CD4-positive, alpha-beta memory T cell (primary cell): ENCODE measurements at places on chromosomes 3 and 15.

GRCh38 chr3:46604127-46604526 is 8.2 kb upstream of the FAM240A start:
- DNase-seq = no peak

DNA sequence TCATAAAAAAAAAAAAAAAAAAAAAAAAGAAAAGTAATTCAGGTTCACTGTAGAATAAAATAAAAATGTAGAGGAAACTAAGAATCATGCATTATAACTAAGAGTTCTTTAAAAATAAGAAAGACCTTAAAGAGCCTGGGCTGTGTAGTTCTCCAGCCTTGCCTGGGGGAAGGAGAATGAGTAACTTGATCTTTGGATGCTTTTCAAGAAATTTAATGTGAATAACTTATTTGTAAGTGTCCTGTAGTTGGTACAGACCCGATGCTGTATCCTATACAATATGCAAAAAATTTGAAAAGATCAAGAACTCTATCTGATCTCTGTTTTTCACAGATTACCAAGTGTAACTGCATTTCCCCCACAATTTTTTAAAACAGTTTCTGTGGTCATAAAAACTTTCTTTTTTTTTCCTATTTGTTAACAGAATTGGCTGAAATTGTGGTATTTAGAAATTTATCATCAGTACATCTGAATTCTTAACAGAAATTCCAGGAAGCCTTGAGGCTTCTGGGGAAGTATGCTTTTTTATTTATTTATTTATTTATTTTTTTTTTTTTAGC is 195.3 kb downstream of the THRB start:
- no peak for DNase-seq

DNA sequence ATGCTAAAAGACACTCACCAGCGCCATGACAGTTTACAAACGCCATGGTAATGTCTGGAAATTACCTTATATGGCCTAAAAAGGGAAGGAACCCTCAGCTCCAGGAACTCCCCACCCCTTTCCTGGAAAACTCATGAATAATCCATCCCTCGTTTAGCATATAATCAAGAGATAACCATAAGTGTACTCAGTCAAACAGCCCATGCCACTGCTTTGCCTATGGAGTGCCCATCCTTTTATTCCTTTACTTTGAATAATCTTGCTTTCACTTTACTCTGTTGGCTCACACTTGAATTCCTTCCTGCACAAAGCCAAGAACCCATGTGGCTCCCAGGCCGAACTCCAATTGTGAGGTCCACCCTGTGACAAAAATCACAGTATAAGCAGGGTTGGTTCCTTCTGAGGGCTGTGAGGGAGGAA is 19.1 kb upstream of the FSTL1 start:
- DNase-seq = no peak

DNA sequence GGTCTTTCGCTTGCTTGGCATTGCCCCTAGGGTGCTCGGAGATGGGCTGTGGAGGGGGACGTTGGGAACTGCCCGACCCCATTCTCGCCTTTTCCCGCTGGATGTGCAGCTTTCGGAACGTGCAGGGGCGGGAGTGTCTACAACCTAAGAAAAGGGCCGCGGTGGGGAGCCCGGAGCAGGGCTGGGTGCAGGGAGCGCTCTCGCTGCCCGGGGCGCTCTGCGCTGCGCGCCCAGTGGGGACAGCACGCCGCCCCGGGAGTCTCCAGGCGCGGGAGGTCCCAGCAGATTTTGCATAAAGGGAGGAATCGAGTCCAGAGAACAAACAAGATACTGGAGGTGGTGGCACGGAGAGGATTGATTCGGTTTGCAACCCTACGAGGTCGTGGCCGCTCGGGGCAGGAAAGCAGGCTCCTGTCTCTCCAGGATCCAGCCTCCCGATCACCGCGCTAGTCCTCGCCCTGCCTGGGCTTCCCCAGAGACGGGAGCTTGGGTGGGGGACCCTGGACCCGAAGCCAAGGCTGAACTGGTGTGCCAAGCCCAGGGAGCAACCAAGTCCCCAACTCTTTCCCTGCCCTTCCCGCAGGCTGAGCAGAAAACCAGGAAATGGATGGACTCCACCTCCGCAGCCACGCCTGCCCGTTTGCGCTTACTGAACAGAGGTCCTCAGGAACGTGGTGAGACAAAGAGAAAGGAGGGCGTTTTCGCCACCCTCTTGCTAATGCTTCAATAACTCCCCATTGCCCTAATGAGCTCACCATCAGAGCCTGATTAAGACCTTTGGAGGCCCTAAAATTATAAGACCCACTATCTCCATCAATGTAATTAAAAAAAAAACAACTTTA is 59.7 kb downstream of the NOX5 start:
- DNase-seq = no peak

DNA sequence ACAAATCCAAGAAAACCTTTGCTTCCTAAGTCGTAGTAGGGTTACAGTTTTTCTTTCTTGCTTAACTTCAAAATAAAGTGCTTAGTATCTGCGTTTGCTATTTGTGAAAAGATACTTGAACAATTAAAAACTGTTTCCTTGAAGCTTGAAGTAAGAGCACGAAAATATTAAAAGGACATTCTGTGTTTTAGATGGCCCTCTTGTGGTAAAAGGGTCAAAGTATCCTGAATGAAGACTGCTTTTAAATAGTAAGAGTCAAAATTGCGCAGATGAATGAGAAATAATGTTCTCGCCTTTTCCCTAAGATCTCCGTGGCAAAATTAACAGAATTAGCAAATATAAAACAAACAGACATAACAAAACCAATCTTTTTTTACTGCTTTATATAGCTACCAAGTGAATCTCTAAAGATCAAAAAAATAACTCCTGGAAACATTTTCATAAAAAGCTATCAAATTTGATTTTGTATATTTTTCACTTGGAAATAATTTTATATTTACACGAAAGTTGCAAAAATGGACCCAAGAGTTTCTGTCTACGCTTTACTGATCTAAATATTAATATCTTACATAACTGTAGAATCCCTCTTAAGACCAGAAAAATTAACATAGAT is 175.4 kb downstream of the MBNL1 start:
- no peak for DNase-seq
